ENCODE measurements at places on chromosomes 13 and 19. TPM values are rescaled to one million over a fixed set of nuclear protein-coding genes. Genes with fewer than 3 reads are reported as not detected.

DNA sequence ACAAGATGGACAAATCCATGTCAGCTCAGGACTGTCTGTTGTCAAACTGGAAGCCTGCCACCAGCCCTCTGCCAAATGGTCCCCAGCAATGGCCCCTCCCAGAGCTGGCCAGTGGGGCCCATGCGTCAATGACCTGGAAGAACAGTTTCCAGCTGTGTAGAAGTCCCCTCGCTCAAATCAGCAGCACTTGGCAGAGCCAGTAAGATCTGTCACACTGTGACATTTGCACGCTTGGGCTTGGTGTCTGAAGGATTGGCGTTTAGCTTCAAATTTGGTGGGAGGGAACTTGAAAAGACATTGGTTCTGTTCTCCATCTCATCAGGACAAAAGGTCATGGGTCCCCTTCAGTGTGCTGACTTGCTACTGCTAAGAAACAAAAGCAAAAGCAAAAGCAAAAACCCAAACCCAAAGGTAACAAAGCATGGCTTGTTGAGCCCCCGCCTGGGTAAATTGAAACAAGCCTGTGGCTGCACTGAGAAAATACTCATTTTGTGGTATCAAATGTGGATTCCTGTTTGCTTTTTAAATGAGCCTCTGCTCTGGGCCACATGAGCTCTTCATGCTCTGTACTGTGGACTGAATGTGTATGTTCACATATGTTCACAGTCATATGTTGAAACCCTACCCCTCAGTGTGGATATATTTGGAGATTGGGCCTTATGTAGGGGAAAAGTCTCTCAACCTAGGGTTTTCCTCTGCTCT lies 253.6 kb upstream of the MAB21L1 start:
- DNase-seq: no peak

DNA sequence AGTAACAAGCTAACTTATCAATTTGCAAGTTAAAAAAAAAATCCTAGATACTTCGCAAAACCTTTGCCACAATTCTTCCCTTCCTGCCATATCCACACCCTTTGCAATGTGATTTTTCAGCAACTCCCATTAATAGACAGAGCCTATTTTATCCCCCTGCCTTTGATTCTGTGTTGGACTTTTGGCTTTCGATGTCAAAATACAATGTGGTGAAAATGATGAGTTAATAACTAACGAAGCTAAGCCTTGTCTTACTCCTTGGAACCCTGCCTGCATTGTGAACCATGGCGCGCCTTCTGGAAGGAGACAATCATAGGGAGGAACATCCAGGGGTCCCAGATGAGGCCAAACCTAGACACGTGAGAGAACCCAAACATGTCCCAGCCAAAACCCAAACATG lies 6.4 kb downstream of the CYP4F2 start:
- DNase-seq: no peak

DNA sequence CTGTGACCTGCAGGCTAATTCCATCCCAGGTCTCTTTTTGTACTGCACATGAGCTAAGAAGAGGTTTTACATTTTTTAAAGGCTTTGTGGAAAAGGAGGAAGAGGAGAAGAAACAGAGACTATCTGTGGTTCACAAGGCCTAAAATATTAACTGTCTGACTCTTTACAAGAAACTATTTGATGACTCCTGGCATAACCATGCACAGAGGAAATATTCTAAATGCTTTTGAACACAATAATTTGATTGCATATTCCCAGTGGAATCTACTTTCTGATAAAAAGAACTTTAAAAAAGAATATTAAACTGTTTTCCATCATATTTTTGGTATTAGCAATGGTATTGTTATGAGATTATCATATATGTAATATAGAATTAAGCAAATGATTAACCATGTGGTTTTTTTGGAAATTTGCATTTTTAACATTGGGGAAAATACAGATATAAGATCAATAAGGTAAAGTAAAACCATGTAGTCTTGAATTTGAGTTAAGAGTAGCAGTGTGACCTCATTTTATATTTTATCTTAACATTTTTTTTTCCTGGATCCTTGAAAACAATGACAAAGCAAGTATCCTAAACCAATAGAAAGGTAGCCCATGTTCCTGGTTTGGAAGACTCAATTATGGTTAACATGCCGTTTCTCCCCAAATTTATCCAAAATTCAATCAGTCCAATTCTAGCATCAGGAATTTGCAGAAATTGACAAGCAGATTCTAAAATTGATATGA lies 251.0 kb downstream of the UQCRFS1 start:
- DNase-seq: peak; percentile 81

GRCh38 chr19:3831601-3832000 lies 37.2 kb downstream of the ZFR2 start:
- no peak for DNase-seq

DNA sequence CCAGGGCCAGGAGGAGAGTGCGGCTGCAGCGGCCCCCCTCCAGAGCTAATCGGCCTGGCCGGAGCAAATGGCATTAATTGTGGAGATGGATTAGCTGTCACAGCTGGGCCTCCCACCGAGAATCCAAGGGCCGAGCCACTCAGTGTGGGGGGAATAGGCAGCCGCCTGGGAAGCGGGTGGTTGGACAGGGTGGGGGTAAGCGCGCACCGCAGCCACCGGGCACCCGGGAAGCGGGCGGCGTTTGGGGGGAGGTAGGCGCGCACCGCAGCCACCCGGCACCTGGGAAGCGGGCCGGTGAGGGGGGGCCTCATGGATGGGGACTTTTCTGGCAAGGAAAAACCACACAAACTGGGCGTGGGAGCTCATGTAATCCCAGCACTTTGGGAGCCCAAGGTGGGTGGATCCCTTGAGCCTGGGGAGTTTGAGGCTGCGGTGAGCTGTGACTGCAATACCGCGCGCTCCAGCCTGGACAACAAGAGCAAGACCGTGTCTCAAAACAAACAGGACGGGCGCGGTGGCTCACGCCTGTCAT lies 9.7 kb downstream of the R3HDM4 start:
- peak; percentile 19 for DNase-seq

- no peak for DNase-seq
These were observed 134.5 kb downstream of the IRS2 start for GRCh38 chr13:109651854-109652253.

S1PR2 gene
- total RNA-seq: 14.0 TPM
